AG20443 (cell line): ENCODE measurements at places on chromosomes 5 and 9.

DNA sequence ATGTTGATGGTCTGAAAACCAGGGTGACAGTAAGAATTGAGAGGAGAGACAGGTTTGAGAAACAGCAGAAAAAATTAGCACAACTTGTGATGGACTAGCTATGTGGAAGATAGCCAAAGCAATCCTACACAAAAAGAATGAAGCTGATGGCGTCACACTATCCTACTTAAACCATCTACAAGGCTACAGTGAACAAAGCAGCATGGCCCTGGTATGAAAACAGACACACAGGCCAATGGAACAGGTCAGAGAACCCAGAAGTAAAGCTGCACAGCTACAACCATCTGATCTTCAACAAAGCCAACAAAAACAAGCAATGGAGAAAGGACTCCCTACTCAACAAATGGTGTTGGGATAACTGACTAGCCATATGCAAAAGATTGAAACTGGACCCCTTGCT is 7.5 kb upstream of the UBE2R2 start:
- no peak for DNase-seq

DNA sequence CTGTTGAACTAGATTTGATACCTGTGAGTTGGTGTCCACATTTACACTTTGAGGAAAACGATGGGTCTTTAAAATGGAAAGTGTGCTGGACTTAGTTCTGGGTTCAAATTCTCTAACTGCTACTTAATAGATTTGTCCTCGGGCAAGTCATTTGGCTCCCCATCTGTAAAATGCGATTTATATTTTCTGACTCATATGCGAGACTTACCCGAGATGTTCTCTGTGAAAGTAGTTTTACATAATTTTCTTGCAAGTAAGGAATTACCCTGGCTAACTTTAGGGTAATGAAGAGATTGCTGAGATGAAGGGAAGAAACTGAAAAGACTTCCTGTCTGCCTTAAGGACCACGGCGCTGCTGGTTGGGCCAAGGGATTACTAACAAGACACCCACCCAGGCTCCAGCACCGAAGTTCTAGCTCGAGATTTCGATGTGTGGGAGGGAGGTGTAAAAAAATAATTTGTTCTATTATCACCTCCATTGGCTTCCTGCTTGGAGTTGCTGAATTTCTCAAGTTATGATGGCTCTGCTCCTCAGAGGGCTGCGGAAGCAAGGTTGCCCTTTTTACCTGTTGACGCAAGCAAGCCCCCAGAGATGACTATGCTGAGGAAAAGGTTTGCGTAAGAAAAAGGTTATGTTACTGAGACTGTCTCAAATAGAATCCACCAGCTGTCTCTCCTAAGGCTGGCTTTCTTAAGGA is 24.1 kb downstream of the PCSK1 start:
- no peak for DNase-seq

- peak; percentile 64 for DNase-seq
Measured at GRCh38 chr9:121744002-121744686, 92.7 kb downstream of the DAB2IP start.

- peak; percentile 77 for DNase-seq
Measured at GRCh38 chr9:131799177-131799823, 59.4 kb upstream of the RAPGEF1 start.

GRCh38 chr9:133621725-133622267 is 12.6 kb upstream of the FAM163B start:
- DNase-seq: no peak

GRCh38 chr5:112908854-112909253 is 13.2 kb downstream of the REEP5 start:
- no peak for DNase-seq

DNA sequence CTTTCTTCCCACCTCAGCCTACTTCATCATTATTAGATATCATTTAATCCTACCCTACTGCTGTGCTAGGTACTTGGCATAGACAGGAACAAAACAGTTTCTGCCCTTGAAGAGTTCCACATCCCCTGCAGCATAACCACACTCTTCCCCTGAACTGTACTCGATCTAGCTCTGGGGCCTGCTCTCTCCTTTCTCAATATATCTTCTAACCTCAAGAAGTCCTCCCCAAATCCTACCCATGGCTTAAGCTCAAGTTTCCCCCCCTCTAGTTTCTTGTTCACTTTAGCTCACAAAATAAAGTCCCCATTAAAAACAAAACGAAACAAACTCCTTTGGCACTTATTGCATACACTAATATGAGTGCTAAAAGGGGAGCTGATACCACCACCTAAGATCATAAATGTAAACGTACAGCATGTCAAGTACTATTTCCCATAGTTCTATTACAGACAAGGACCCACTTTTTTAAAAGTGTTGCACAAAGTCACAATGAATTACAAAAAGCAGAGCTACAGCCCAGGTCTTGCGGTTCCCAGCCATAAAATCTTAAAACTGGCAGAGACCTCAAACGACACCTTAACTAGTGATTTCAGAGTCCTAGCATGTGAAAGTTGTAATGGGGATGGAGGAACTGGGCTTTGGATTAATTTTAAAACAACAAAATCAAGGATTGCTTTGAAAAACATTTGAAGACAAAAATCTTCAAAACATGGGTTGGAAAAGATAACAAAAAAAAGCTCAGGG is 80.7 kb downstream of the PTPDC1 start:
- no peak for DNase-seq

GRCh38 chr9:117777823-117778222 is 73.6 kb downstream of the TLR4 start:
- DNase-seq: no peak

GRCh38 chr9:82091610-82092009 is 103.0 kb downstream of the SPATA31D1 start:
- DNase-seq: no peak

DNA sequence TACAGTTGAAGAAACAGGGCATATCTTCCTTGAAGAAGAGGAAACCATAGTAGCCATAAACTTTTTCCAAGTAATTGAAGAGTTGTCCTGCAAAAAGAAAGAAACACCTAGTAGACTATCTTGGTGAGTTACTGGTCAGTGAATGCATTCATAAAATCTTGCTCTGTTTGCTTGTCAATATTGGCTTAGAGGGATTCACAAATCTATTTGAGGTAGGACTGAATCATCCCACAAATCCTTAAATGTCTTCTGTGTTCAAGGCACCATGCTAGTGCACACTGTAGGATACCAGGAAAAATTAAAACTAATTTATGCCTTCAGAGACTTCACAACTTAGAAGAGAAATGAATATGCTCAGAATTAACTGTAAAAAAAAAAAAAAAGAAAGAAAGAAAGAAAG is 57.6 kb downstream of the GRAMD2B start:
- DNase-seq: no peak

DNA sequence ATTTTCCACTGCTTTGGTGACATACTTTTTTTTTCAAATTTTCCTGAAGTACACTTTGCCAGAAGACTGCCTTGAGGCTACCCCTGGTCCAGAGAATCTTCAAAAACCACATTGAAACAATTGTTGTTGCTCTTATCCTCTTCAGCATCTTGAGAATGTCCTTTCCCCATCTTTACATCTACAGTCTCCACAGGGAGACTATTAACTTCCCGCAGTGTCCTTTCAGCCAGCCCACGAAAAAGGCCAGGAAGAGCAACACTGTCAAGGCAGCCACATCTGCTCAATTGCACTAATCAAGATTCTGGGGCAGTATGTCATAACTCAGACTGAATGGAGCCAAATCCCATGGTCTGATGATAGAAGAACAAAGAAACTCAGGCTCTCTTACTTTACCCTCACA is 148.3 kb downstream of the ENC1 start:
- DNase-seq: no peak

DNA sequence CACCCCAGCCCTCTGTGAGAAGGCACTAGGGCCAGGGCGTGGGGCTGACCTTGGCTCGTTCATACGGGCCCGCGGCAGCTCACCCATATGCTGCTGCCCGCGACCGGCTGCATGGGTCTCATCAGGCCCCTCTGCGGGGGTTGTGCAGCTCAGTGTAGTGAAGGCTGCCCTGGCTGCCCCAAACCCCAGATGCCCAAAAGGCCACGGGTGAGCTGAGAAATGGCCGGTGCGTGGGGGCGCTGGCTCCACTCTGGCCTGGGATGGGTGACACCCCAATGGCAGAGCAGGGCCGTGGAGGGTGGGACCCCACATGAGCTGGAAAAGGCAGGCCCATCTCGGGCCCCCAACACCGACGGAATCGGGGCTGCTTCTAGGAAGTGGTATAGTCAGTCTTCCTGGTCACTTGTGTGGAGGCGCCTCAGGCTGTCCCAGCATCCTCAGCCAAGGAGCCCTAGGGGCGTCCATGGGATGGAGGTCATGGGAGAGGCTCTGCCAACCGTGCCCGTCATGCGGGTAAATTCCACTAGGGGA is 19.4 kb upstream of the LRRC14B start:
- no peak for DNase-seq

GRCh38 chr5:122967085-122967484 is 69.4 kb downstream of the PPIC start:
- DNase-seq: no peak

- DNase-seq: no peak
Measured at GRCh38 chr5:174614500-174615135, 109.8 kb upstream of the MSX2 start.

DNA sequence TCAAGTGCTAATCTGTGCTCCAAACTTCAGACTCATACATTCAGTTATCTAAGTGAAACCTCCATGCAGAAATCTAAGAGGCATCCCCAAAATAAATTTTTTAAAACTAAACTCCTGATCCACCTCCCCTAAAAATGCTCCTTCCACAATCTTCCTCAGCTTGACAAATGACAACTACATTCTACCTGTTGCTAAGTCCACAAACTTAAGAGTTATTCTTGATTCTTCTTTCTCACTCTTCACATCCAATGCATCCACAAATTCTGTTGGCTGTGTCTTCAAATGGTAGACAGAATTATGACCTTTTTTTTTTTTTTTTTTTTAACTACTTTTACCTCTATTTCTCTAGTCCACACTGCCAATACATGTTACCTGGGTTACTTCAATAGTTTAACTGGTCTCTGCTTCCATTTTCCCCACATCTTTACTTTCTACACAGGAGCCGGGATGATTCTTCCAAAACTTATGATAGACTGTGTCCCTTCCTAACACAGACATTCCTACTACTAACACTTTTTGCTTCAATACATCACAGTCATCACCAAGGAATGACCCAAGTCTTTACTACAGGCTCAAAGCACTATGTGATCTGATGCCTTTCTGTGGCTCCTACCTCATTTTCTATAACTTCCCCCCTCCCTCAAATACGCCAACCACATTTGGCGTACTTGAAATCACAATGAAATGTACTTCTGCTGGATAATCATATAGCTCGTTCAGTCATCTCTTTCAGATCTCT is 143.6 kb downstream of the PDE4D start:
- no peak for DNase-seq
